Stimulated activated CD8-positive, alpha-beta memory T cell treated with anti-CD3 and anti-CD28 coated beads, Interleukin-4, amount 100 ng/mL, for 1 hour (primary cell): ENCODE measurements at places on chromosomes 12 and 14.
A peak's percentile ranks its signal among the peaks of the same experiment; 100 is the strongest.

GRCh38 chr12:7009512-7009911 lies 8.8 kb downstream of the LPCAT3 start:
- DNase-seq, result no peak

- DNase-seq, result no peak
Measured at GRCh38 chr12:19316425-19316824, 122.9 kb upstream of the AEBP2 start.

- no peak for DNase-seq
Measured at GRCh38 chr14:95335071-95335470, 15.4 kb upstream of the CLMN start.

DNA sequence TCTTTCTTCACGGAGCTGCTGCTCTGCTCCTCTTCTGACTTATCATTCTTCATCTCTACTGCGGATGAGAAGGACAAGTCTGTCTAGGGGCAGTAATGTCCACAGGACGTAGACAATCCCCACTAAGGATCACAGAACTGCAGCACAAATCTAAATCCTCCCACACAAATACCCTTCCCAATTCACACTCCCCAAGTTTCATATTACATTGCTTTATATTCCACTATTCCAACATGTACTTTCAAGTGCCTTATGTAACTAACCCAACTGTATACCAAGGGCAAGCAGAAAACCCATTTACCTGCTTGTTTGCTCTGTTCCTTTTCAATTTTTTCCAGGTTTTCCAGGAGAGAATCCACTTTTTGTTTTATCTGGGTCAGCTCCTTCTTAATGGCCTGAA lies 55.6 kb upstream of the OR5AU1 start:
- no peak for DNase-seq

- DNase-seq, result peak; percentile 44
Measured at GRCh38 chr14:50062438-50063085, 53.8 kb downstream of the VCPKMT start.
